ENCODE measurements at places on chromosomes 4 and X.

- peak; percentile 3 for DNase-seq
These were observed 519.2 kb downstream of the ARAP2 start for GRCh38 chr4:35725131-35725530.

- no peak for DNase-seq
These were observed 15.8 kb downstream of the DCUN1D4 start for GRCh38 chr4:51858605-51859202.

DNA sequence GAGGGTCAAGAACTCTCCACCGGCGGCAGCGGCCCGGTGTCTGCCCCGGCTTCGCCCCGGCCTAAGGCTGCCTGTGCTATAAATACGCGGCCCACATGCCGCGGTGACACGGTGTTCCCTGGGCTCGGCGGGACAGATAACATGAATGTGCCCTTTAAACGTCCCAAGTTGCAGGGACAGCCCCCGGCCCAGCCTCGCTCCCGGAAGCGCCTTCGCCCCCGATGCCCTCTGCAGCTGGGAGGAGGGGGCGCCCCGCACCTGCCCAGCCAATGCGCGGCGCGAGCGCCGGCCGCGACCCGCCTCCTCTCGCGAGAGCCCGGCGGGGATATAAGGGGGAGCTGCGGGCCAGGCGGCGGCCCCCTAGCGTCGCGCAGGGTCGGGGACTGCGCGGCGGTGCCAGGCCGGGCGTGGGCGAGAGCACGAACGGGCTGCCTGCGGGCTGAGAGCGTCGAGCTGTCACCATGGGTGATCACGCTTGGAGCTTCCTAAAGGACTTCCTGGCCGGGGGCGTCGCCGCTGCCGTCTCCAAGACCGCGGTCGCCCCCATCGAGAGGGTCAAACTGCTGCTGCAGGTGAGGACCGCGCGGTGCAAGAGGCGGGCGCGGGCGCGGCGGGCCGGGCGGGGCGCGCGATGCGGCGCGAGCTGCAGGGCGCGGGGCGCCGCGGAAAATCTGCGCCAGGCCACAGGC is at the start of gene SLC25A4:
SLC25A4 (plus strand) TSS at position 355 of the 689 bp plus-strand sequence; CDS start at position 462, 107 bp downstream.
- DNase-seq = peak; percentile 78

GRCh38 chr4:26985873-26986272 is 125.2 kb downstream of the STIM2 start:
- DNase-seq = no peak

DNA sequence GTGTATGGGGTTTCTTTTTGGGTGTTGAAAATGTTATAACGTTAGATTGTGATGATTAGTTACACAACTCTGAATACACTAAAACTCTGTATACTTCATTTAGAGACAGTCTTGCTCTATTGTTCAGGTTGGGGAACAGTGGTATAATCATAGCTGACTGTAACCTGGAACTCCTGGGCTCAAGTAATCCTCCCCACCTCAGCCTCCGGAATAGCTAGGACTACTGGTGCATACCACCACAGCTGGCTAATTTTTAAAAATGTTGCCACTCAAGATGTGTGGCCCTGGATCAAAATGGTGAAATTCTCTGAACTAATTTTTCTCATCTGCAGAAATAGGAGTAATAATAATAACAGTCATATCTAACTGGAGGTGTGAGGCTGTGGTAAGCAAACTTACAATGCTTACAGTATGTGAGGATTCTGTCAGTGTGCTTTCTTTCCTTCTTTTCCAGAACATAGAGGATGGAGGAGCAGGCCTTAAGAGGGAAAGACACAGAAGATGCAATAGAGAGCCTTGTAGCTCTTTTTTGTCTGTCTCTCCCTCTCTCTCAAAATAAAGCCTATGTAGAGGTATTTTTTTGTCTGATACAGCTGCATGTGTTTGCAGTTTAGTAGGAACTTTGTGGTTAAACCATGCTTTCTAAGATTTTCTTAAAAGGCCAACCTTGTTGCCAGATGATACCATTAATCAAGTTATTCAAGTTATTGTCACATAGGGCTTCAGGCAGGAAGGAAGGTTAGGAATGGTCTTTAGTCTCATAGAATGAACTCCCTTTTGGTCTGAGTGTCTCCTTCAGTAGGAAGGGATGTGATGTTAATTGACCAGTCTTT is 7.5 kb downstream of the ADD1 start:
- DNase-seq = no peak

GRCh38 chr4:25301471-25301870 is 11.1 kb upstream of the ZCCHC4 start:
- DNase-seq = no peak

- no peak for DNase-seq
These were observed 372.0 kb upstream of the NDST4 start for GRCh38 chr4:115485402-115485801.

DNA sequence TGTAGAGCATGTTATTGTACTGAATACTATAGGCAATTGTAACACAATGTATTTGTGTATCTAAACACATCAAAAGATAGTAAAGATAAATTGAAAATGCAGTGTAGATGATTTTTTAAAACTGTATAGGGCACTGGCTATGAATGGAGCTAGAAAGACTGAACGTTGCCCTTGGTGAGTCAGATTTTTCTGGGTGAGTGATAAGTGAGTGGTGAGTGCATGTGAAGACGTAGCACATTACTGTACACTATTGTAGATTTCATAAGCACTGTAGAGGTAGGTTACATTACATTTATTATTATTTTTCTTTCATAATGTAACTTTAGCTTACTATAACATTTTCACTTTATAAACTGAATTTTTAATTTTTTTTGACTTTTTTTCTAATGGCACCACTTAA is 1491.6 kb downstream of the TECRL start:
- DNase-seq = peak; percentile 9

- DNase-seq = no peak
These were observed 64.9 kb downstream of the HMGB2 start for GRCh38 chr4:173269280-173269679.

- peak; percentile 87 for DNase-seq
These were observed 5.9 kb downstream of the APOO start for GRCh38 chrX:23901805-23902204.

DNA sequence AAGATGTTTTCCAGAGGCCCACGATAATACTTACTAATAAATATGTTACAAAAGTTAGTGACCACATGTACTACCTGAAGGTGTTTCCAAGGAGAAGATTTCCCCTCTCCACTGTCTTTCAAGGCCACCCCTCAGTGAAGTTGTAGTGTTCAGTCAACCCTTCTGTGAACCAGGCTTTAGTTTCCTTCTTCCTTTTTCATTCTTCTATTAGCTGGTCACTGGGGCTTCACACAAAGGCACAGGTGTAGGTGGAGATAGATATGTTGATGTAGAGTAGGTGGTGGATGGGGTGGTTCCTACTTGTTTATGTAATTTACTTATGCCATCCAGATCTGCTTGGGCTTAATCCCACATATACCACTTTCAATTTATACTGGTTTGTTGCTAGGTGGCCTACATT is 43.3 kb upstream of the ADAM29 start:
- DNase-seq = no peak

DNA sequence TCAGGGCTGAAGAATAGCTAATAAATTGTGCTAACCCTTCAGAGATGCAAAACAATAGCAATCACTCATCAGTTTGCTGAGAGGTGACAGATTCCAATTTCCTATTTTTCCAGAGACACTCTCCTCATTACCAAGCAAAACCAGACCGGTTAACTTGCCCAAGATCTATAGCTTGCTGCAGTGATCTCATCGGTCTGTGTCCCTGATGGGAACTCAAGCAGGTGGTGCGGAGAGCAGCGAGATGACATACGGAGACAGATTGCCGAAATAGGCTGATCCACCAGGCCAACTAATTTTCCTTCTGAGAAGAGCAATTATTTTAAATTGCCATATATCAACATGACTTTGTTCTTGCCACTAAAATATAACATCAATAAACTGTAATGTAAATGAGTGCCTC is 10.5 kb upstream of the DCHS2 start:
- DNase-seq = no peak

- DNase-seq = no peak
These were observed 80.2 kb downstream of the USP46 start for GRCh38 chr4:52578951-52579350.

DNA sequence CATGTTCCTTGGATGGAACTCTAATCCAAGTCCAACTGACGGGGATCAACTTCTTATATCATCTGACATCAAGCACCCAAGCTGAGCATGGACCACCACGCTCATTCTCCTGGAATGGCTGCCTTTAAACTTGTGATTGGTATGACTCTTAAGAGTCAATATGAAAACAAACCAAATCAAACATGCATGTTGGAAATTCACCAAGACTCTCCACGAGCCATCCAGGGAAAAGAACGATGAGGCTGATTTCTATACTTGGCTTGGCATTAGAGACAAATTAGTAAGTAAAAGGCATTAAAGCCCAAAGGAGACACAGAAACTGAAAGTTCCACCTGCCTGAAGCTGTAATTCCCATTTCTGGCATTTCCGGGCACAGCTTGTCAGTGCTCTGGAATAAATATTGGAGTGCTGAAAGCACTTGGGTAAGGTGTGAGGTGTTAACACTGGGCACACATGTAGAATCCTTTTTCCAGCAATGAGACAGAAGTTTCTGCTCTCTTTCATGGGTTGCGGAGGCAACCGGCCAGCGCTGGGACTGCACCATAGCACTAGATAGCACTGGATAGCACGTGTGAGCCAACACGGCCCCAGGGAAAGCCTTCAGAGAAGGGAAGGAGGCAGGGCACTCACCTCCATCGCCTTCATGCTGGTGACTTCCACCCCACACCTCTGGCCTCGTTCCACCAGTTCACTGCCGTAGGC is 42.1 kb upstream of the CENPU start:
- DNase-seq = no peak

GRCh38 chr4:1104647-1105046 is 8.7 kb downstream of the RNF212 start:
- no peak for DNase-seq

DNA sequence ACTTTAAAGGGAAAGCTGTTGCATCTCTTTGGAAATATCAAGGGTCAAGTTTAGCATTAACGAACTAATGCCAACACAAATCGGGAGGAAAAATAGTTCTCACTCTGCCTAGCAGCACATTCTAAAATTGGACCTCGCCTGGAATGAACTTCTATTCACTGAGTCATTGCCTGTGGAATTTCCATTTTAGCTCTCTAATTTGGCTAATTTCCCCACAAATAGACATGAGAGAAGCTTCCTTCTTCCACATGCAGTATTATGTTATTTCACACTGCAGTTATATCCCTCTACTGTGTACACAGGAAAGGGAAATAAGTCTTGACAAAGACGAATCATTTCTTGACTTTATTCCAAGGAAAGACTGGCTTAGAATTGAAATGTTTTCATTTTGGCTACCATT is 9.3 kb downstream of the ZXDA start:
- peak; percentile 32 for DNase-seq

- DNase-seq = no peak
These were observed 49.5 kb upstream of the STOX2 start for GRCh38 chr4:183855323-183856190.

DNA sequence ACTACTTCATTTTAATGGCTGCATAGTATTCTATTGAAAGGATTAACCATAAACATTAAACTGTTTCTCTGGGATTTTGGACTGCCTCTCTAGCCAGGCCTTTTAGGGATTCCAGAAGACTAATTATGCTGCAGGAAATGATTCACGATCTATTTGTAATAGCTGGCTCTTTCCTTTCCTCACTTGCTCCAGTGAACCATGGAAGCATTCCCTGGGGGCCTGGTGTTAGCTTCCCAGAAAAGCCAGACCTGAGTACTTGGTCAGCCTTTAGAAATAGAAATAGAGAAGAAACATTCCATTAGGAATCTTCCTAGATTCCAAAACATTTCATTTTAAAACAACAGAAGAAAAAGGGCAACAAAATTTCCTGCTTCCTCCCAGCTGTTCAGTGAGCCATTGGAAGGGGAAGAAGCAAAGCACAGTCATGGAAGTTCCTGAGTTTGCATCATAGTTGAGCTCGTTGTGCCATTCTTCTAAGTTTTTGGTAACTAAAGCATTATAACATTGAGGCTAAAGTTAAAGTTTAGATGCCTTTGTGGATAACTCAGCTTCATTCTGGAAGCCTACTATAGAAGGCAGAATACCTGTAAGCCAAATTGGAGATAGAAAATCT is 83.5 kb downstream of the NPNT start:
- peak; percentile 70 for DNase-seq

DNA sequence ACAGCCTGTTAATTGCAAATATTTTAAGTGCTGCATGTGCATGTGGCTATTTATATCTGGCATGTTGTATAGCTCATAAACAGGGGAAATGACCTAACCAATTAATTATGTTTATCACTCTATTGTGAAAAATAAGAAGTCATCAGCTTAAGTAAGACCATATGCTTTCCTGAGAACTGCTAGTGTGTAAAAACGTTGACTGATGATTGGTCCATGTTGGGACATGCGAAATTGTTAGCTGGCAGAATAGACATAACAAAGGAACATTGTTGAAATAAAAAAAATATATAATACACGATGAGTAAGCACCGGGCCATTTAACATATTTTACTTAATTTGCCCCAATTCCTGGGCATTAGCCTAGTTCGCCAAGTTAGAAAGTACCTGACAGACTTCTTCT is 207.5 kb downstream of the ANK2 start:
- DNase-seq = no peak

- DNase-seq = no peak
These were observed 847.8 kb upstream of the SLIT2 start for GRCh38 chr4:19403786-19404370.

GRCh38 chr4:1201851-1202525 is 29.6 kb upstream of the SPON2 start:
- DNase-seq = no peak
